ENCODE measurements at places on chromosomes 3 and 15.

DNA sequence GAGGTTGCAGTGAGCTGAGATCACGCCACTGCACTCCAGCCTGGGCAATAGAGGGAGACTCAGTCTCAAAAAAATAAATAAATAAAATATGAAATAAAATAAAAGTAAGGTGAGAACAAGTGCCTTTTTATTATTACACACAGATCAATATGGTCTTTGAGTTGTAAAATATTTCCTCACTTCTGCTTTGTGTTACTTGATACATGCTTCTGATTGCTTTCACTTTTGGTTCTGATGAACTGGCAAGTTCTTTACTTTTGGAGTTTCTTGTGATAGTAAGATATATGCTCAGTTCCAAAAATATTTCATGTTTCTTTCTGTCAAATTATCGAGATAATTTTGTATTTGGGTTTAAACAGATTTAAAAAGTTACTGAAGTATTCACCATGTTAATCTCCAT is 16.6 kb upstream of the GYG1 start:
- no peak for DNase-seq

DNA sequence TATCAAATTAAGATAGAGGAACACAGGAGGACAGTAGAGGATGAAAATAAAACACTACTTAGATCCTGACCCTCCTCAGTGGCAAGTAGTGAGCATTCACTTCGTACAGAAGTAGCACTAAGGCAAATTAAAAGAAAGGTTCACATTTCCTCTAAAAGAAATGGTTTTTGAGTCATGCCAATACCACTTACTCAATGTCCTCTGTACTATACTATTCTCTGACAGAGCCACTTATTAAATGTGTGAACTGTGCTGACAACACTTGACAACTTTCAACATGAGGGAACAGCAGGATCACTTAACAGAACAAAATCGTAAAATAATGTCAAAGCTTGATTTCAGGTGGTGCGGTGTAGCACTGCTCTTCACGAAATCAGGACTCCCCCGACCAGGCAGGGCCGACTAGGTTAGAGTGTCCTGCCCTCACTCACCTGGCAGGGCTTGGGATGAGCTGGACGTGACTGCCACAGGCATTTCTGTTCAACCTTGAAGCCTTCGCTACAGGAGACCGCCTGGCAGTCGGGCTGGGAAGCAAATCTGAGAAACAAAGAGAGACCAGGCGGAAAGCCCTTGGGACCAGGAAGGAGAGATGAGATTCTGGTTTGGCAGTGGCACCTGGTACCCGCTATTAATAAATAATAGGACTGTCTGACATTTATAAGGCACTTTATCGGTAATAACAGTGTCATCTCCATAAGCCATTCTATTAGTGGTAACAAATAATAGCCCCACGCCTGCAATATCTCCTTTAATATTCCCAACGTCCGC is 611 bp upstream of the SLC27A2 start:
- DNase-seq = no peak

- no peak for DNase-seq
These were observed 10.5 kb downstream of the CSK start for GRCh38 chr15:74792227-74793016.

GRCh38 chr3:189586941-189587663 is 44.1 kb upstream of the TP63 start:
- DNase-seq = no peak

- DNase-seq = no peak
These were observed 138.7 kb downstream of the ZPLD1 start for GRCh38 chr3:102573483-102574028.

DNA sequence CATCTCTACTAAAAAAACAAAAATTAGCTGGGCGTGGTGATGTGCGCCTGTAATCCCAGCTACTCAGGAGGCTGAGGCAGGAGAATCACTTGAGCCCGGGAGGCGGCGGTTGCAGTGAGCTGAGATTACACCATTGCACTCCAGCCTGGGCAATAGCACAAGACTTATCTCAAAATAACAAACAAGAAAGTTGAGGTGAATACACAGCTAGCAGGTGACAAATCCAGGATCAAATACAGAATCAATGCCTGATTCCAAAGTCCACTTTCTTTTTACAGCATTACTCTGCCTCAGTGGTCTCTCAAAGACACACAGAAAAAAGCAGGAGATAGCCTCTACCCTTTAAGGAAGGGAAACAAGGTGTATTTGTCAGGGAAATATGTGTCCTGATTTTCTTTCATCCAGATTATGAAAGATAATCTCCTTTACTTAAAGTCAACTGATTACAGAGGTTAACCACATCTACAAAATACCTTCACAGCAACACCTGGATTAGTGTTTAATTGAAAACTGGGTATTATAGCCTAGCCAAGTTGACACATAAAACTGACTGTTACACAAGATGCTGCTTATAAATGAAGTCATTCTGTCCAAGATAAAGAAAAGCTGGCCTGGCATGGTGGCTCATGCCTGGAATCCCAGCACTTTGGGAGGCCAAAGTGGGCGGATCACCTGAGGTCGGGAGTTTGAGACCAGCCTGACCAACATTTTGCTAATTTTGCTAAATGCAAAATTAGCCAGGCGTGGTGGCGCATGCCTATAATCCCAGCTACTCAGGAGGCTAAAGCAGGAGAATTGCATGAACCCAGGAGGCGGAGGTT is 4.0 kb upstream of the SLC25A38 start:
- DNase-seq = no peak

- no peak for DNase-seq
These were observed 117.8 kb upstream of the PRICKLE2 start for GRCh38 chr3:64342940-64343688.

DNA sequence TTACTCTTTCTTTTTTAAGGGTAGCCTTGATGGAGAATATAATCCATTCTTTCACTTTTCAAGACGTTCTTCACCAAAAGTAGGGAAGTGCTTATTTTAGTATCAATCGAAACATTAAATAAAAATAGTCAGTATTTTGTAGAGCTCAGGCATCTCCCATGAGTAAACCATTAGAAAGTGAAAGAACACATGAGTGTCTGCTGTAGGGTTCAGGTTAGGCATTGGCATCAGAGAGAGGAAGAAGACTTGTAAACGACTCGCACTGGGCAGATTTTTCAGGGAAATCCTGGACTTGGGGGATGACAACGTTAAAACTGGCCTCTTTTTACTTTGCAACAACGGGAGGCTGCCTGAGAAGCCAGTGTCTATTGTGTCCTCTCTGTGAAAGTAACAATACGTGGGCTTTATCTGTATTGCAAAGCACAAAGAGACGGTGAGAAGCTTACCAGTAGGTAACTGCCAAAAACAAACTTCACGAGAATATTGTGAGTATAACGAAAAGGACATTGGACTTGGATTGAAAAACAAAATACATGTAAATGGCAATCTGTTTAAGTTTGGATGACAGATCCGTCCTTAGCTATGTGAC is 451.7 kb downstream of the PYDC2 start:
- no peak for DNase-seq

DNA sequence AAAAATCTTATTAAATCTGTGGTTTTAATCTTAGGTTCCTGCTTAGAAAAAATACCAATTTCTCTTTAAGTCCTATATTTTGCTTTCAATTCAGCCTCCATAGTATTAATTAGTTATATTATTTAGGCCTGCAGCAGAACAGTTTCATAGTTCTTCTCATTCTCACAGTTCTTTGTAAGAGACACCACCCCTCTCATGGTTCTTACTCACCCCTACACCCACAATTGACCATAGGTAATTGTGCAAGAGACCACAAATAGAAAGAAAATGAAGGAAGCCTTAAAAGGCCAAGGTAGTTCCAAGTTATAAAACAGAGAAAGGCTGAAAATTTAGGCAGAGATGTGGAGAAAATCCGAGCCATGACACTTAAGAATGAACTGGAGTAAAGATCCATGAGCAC is 415.3 kb downstream of the TIGIT start:
- DNase-seq = no peak

GRCh38 chr15:33021806-33022389 is 172.6 kb downstream of the FMN1 start:
- no peak for DNase-seq

DNA sequence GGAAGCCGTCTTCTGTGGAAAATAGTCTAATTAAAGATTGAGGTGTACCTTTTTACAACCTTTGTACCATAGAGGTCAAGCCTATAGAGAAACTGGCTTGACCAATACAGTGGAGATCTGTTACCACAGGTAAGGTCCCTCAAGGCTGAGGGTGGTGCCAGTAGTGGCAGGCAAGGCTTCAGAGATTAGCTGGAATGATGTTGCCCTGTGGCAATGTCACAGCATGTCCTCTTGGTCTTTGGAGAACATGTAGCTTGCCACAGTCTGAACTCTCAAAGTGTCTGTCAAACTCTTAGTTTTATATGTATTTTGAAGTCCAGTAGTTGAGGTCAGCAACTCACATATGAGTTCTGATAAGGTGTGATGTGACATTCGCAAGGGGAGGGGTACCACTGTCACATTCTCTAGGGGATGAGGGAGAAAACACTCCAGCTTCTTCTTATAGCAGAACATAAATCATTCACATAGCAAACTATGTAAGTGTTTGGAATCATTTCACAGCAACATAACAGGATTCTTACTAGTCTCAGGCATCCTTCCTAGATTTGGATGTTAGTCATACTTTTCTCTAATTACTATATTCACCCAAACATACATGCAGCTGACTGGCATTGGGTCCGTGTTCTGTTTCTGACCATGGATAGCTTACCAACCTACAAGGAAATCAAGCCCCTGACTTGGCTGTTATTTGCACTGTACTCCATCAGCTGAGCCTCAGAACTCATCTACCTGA is 173.6 kb downstream of the UBE2E2 start:
- no peak for DNase-seq

DNA sequence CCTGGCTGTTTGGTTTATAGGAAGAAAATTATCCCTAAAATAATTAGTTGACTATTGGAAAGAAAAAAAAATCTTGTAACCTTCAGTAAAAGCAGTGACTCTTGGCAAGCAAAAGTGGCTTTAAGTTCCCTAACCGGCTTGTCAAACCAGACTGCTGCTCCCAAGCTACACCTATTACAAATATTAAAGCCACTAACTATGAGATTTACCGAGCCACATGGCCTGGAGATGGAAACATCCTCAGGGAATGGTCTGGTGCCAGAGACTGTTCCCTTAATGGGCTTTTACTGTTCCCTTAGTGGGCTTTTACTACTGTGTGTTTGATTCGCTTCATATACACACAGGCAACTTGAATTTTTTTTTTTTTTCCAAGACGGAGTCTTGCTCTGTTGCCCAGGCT is 35.9 kb upstream of the ZNF774 start:
- DNase-seq = no peak

DNA sequence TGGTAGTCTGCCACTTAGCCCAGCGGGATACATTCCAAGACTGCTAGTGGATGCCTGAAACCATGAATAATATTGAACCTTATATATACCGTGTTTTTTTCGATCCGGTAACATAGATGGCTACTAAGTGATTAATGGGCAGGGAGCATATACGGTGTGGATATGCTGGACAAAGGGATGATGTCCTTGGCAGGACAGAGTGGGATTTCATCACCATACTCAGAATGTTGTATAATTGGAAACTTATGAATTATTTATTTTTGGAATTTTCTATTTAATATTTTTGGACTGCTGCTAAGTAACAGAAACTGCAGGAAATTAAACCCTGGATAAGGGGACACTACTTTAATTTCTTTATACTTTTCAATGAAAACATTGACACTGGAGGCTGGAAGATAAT is 53.2 kb downstream of the ASTE1 start:
- no peak for DNase-seq

GRCh38 chr3:40187945-40188344 is 121.6 kb upstream of the EIF1B start:
- DNase-seq = no peak
